ENCODE measurements at places on chromosomes 12 and 14.

DNA sequence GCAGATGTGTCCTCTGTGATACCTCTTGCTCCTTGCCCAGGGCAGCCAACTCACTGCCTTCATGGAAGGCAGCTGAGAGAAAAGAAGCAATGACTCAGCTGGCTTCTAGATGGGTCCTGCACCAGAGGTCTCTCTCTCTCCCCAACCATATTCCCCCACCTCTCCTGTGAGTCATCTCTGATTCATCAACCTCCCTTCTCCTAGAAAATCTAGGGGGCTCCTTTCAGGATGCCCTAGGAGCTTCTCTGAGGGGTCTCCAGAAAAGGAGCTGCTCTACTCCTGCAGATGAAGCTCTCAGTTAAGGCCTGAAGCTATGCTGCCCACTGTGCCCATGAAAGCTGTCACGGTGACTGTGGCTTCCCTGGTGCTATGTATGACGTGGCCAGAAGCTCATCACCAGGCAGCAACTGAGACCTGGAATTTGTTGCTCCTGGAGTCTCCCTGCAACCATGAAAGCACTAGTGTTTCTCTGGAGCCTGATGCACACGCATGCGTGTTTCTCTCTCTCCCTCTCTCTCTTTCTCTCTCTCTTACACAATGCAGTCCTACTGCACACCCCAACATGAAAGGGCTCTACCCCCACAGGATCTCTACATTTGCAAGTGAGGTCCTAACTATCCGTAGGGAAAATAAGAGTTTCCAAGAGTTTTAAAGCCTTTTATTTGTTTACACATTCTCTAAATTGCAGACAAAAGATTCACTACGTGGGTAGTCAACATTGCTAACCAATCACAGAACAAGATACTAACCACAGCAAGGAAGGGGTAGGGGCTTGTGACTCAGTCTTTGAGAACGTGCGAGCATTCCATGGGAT is 285.3 kb downstream of the DPF3 start:
- DNase-seq, result no peak

DNA sequence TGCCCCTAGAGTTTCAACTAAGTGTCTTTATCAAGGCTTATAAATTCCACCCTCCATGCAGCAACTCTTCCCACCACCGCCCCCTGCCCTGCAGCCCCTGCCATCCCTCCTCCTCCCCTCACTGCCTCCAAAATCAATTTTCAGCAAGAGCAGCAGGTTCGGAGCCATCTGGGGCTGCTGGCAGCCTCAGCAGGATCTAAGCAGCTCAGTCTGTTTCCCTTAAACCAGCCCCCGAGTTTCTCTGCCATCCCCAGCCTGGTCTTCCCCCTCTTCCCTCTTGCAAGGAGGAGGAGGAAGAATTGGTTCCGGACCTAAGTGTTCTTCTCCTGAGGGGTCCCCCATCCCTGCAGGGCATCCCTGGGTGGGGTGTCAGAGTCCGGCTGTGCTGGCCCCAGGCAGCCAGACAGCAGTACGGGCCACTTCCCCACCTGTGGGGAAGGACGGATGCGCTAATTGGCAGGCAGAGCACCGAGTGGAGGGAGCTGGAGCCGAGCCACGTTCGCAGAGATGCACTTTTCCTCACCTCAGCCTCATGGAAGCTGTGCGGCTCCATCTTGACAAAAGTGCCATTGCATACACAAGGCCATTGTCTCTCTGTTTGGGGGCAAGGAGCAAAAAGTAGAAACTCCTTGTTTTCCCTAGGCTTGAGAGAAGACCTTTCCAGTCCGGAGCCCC is 189.3 kb downstream of the KCNA5 start:
- no peak for DNase-seq

GRCh38 chr12:105329926-105330282 is 587 bp upstream of the C12orf75 start:
- no peak for DNase-seq

- DNase-seq, result no peak
Observed at GRCh38 chr14:58245562-58245961, 919 bp downstream of the PSMA3 start.

DNA sequence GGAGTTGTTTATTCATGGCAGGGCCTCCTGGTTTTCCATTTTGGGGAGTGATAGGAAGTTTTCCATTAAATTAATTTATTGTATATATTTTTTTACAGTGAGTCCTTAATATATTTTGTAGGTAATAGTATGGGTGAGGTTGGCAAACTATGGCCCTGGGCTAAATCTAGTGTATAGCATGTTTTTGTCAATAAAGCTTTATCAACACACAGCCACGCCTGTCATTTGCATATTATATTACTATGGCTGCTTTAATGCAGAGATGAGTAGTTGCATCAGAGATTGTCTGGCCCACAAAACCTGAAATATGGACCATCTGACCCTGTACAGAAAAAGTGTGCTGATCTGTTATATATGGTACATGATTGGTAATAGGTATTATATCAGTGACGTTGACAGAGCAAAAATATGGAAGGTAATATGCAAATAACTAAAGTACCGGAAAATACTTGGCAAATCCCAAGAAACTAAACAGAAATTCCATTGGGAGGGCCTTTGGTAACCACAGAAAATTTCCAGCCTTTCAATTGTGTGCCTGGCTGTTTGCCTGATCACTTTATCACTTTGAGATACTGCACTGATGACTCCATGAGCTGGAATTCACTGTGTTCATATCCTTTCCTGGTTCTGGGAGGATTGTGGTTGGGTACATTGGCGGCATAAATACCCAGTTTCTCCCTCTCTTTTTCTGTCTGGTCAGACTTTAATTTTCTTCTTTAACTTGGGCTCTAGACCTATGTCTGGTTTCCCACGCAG is 61.7 kb upstream of the RFLNA start:
- no peak for DNase-seq

GRCh38 chr14:100871234-100872186 is 32.0 kb downstream of the RTL1 start:
- no peak for DNase-seq

GRCh38 chr12:114762490-114763110 is 78.6 kb upstream of the TBX3 start:
- DNase-seq, result no peak

GRCh38 chr12:68245180-68246021 is 8.0 kb downstream of the IL22 start:
- DNase-seq, result no peak

- DNase-seq, result no peak
Observed at GRCh38 chr12:95096852-95097251, 23.4 kb upstream of the NR2C1 start.

GRCh38 chr14:39974036-39974435 is 541.8 kb upstream of the FBXO33 start:
- DNase-seq, result no peak

- no peak for DNase-seq
Observed at GRCh38 chr14:80491650-80492049, 280.3 kb upstream of the DIO2 start.

DNA sequence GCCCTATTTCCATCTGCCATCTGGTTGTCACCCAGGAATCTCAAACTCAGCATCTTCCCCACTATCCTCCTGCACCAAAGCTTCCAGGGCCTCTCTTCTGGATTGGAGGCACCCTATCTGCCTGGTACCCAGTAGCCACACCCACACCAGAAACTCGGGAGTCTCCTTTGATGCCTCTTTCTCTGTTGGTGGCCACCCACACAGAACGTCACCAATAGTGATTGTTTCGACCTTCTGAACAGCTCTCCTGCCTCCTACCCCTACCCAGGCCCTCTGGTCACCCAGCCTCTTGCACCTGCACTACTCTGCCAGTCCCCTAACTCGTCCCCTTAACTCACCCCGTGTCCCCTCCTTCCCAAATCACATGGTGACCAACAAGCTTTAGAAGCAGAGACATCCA is 95.0 kb downstream of the IRF2BPL start:
- DNase-seq, result no peak

DNA sequence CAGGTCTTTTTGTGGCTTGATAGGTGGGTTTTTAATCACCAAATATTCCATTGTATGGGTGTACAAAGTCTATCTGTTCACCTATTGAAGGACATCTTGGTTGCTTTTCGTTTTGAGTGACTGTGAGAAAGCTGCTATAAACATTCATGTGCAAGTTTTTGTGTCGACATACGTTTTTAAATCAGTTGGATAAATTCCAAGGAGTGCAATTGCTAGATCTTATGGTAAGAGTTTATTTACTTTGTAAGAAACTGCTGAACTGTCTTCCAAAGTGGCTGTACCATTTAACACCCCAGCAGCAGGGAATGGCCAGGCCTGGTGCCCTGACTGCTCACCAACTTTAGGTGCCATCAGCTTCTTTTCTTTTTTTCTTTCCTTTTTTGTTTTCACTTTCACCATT is 45.5 kb upstream of the C14orf180 start:
- DNase-seq, result no peak

DNA sequence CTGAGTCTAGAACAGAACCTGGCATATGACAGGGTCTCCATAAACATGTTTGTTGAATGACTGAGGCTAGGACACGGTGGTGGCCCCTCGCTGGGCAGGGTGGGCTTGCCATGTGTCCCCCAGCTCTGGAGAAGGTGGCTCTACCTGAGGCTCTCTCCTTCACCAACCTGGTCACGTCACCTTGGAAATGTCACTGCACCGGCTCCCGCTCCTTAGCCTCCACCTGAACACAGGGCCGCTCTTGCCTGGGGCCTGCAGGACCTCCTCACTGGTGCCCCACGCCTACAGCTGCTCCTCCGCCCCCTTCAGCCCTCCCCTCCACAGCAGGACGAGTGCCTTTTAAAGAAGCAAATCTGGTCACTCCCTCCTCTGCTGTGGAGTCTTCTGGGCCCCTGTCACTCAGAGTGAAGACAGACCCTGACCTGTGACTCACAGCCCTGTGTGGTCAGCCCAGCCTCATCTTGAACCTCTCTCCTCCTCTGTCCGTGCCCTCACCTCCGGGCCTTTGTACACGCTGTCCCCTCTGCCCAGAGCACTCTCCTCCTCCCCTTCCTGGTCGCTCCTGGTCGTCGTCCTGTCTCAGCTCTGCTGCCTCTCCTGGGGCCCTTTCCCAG is 81.0 kb downstream of the ADGRD1 start:
- no peak for DNase-seq

GRCh38 chr12:33818313-33818712 is 204.0 kb upstream of the ALG10 start:
- no peak for DNase-seq

- DNase-seq, result peak; percentile 5
Observed at GRCh38 chr12:116620492-116621191, 61.5 kb downstream of the MAP1LC3B2 start.

DNA sequence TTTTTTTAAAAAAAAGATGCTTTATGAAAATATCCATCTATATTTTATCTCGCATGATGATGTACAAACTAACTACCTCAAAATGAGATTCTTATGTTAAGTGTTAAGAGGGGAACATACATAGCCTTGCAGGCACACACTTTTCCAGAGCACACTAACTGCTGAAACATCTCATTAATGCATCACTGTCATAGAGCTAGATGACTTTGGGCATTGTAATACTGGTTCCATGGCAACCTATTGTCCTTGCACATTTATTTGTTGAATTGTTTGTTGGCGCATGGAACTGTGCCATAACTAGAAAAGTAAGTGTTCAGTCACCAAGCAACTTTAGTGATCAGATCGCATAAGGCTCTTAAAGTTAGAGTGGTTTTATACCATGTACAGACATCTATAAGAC is 348.3 kb downstream of the GALC start:
- DNase-seq, result no peak

DNA sequence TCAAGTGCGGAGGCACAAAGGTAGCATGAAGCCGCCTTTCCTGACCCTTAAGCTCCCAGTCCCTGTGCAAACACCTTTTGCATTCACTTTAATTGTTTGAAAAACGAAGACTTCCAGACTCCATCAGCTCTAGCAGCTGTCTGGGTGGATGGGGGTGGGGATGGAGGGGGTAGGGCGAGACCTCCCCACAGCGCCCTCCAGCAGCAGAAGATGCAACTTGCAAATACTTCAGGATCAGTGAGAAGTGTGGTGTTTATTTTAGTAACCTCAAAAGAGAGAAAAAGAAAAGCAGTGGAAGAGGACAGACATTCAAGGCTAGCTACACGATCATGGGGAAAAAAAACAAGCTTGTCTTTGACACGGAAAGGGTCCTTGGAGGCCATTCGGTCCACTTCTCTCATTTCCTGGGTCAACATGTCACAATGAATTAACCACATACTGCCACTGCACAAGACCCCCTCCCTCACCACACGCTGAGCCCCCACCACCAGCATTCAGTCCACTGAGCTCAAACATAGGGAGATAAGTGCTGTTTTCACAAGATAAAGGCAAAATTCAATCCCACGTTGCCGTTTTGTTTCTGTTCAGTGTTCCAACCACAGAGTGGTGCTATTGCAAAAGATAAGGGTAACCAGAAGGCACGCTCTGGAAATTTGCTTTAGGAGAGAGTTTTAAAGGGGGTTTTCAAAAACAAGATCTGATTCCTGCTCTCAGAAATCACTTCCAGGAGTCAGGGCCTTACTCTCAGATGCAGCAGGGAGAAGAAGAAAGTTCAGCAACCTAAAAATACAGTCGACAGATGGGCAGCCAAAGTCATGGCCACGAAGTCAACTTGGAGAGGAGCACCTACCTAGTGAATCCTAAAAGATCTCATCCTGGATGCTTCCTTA is 3.3 kb upstream of the NTF3 start:
- DNase-seq, result no peak

- DNase-seq, result no peak
Observed at GRCh38 chr14:105082703-105083102, 17.5 kb upstream of the GPR132 start.

- no peak for DNase-seq
Observed at GRCh38 chr14:61690039-61690438, 5.3 kb upstream of the HIF1A start.

DNA sequence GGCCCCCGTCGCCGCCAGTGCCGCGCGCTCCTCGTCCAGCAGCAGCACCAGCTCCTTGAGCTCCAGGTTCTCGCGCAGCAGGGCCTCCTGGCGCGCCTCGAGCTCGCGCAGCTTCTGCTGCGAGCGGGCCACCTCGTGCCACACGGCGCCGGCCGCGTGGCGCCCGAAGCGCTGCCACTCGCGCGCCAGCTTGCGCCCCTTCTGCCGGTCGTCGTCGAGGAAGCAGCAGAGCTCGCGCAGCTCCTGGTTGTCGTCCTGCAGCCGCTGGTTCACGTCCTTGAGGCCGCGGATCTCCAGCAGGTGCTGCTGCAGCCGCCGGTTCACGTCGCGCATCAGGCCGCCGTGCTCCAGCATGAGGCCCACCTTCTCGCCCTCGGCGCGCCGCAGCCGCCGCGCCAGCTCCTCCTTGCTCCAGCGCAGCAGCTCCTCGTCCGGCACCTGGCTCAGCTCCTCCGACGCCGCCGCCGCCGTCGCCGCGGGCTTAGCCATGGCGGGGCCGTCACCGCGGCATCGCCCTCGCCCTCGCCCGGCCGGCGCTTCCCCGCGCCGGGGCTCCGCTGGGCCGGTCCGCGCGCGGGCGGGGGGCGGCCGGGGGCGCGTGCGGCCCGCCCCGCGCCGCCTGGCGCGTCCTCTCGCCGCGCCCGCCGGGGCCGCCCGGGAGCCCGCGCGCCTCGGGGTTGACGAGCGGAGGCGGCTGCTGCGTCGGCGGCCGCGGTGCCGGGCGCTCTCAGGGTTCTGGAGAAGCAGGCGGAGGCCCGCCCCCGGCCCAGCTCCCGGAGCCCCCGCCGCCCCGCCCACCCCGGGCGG is at the start of gene CCDC85C:
Gene CCDC85C (minus strand): TSS at position 737 of the 807 bp plus-strand sequence. CDS start 248 bp downstream, at position 489.
- no peak for DNase-seq

DNA sequence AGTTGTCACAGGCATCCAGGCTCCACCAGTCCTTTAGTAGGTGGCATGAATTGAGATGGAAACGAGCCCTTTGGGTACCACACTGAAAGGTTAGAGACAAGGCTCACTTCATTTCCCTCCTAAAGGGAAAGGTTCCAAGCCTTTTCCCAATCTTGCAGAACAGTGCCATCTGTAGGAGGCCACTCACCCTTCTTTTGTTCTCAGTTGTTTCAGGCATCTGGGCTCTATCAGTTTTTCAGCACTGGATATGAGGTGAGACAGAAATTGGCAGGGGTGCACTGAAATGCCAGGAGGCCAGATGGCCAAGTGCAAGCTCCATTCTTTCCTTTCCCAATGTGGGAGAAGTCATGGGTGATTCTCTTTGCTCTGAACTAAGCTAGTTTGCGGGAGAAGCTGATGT is 15.2 kb downstream of the FBXO33 start:
- no peak for DNase-seq
